ENCODE measurements at places on chromosomes 7 and 10.

DNA sequence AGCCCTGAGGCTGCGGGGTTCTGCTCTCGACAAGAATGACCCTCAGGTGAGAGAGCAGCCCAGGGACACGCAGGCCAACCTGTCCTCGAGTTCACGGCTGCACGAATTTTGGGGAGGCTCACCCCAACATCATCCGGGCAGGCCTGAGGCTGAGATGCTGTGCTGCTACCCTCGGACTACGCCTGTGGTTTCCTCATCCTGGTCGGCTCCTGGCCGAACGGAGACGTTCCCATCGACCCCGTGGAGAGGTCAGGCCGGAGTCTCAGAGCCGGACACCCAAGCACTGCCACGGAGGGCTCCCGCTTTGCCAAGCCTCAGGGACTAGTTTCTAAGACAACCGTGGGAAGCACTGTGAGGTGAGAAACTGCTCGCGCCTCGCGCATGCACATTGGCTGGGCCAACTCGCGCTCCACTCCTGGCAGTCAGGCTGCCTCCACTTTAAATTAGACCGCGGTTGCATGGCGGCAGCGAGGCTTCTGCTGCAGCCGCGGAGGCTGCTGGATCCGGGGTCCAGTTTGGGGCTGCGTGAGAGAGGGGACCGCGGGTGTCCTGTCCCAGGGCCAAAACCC, 203.4 kb downstream of the ZNF716 start:
- DNase-seq, result no peak

DNA sequence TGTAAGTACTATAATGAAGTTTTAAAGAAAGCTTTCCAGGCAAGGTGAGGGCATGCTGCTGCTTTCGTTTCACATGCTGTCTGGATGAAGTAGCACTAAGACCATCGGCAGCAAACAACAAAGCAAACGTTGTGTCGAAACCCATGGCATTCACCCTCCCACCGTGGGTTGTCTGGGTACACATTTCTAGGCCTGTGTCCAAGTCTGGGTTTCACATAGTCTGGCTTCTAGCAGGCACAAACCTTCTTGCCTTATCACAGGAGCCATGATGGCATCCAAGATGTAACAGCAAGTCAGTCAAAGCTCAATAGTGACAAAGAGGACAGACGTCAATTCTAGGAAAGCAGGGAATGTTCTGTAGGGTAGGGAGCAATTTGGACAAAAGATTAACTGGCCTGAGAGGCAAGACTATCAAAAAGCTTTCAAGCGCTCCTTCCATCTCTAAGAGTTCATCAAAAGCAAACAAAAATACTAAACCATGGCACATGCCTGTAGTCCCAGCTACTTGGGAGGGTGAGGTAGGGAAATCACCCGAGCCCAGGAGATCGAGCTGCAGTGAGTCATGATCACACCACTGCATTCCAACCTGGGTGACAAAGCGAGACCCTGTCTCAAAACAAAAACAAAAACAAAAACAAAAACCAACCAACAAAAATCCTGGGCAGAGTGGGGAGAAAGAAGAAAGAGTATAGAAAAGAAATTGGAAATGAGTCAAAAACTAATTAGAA, 42.7 kb downstream of the PAXIP1 start:
- DNase-seq, result no peak

- no peak for DNase-seq
Observed at GRCh38 chr10:70832852-70833528, 17.2 kb downstream of the SGPL1 start.

DNA sequence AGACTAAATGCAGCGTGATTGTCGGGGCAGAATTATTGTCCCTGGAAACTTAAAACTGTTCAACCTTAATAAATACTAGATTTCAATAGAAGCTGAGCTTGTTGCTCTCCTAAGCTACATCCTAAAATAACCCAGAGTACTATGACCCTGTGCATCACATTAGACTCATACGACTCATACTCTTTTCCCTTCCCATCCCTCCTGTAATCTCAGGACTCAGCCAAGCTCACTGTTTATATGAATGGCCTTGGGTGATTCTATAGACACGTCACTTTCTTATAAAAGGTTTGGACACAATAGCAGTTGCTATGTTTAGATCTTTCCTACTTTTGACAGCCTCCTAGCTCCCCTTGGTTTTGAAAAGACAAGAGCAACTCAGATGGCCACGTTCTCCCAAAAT, 17.2 kb downstream of the TCF7L2 start:
- no peak for DNase-seq

- DNase-seq, result no peak
Observed at GRCh38 chr7:29609162-29610037, 45.8 kb downstream of the PRR15 start.

DNA sequence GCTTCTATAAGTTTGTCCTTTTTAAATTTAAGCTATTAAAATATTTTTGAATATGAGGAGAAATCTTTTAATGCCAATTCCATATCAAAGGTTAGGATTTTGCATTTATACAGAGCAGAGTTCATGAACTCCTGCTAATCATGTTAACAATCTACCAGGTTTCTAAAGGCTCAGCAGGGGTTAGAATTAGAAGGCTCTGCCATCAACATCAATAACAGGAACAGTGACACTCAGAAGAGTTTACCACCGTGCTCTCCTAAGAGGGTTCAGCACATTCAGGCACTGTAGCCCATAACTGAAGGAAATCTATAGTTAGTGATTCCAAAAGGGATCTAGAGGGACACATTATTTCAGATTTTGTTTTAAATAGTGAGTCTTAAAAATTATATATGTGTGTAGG, 100.1 kb downstream of the HOXA1 start:
- DNase-seq, result no peak

- no peak for DNase-seq
Observed at GRCh38 chr10:46215426-46215825, 71.4 kb upstream of the ANTXRL start.

- DNase-seq, result no peak
Observed at GRCh38 chr7:159204664-159205063, 60.0 kb upstream of the VIPR2 start.

GRCh38 chr10:6610647-6611046, 30.6 kb upstream of the PRKCQ start:
- DNase-seq, result no peak

DNA sequence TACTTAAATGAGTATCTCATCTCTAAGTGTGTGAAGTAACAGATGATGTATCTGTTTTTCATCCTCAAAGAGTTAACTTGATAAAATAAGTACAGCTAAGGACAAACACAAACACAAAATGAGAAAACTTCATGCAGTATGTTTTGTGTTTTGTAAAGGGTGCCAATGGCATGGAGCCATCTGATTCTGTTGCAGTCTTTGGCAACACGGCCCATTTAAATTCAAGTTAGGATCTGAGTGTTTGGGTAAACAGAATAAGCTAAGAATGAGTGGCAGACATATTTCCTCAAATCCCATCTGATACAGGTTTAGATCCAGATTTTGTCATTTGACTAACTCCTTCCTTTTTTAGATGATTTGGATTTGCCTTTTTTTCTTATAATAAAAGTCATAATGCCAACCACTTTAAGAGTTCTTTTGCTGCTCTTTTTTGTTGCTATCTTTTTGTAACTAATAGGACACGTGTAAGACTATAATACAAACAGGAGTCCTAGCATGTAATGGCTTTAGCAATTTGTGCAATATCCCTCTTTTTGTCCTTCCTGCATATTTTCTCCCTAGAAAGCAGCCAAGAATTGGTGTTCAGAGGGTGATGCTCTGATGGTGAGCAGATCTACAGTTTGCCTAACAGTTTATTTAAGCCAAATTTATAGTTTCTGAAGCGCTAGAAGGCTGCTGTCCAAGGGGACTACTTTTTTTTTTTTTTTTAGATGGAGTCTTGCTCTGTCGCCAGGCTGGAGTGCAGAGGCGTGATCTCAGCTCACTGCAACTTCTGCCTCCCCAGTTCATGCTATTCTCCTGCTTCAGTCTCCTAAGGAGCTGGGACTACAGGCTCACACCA, 18.9 kb upstream of the ACTA2 start:
- DNase-seq, result no peak

DNA sequence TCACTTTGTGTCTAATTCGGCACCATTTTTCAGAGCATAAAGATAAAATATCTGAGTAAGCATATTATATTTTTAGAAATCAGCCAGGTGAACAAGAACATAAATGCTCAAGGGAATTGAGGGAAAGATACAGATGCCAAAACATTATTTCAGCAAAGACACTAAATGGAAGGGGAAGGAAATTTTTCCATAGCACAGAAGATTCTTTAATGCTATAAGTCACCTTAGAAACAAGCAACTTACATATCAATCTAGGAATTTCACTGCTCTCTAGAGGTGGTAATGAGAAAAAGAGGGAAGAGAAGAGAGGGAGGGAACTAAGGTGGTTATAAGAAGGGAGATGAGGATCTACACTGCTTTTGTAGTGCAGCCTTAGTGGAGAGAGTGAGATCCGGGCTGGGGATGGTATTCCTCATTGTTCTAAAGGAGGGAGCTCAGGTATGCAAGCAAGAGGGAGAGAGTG, 20.4 kb downstream of the ZNF365 start:
- DNase-seq, result no peak

DNA sequence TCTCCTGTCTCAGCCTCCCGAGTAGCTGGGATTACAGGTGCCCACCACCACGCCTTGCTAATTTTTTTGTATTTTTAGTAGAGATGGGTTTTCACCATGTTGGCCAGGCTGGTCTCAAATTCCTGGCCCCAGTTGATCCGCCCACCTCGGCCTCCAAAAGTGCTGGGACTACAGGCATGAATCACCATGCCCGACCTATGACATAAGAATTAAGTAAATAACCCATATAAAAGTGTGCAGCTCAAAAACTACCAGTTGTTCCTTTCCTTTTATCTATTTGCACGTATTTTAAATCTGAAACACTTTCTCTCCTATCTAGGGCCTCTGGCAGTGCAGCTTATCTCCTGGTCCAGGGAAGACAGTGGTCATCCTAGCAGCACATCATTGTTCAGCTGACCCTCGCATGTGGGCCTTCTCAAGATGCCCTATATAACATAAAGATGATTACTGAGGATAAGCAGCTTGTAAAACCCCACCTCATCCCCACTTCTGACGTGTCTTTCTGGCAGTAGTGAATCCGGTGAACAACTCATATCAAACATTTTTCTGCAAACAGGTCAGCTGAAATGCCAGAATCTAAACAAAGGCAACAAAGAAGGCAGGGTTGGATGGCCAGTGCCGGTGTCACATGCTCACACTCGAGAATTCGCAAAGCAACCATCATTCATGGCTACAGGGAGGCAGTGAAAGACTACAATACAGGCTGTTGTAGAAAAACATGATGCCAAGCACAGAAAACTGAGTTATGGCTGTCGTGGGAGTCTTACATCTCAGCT, 36.0 kb upstream of the KCNIP2 start:
- no peak for DNase-seq

DNA sequence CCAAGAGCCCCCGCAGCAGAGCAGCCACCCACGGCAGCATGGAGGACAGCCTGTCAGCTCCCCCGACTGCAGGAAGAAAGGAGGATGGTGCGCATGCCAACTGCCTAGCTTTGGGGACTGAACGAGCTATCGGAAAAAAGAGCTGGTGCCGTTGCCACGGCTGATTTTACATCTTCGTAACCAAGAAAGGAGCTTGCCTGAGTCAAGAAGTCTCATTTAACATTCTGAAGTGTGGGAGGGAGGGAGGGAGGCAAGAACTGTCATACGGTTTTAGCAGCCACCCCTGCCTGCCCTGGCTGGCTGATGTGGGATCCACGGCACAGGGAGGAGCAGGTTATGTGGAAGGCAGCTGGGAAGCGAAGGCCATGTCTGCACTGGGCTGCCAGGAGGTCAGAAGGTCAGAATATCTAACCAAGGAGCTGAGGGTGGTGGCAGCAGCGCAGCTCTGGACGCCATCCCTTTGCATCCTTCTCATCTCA, 74.7 kb upstream of the CAMK2B start:
- DNase-seq, result no peak

DNA sequence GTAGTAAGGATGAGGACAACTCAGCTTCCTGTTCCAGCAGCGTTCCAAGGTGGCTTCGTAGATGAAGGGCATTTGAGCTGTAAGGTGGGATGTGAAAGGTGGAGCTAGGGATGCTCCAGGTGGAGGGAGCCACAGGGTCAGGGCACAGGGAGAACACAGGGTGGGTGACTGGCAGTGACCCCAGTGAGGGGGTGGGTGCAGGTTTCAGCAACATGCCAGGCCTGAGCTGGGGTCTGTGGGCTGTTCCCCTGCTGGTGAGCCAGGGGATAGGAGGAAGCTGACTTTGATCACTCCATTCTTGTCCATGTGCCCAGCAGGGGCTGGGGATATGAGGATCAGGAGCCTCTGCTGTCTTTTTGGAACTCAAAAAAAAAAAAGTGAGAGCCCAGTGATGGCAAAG, 33.2 kb downstream of the CDH23 start:
- DNase-seq, result no peak

DNA sequence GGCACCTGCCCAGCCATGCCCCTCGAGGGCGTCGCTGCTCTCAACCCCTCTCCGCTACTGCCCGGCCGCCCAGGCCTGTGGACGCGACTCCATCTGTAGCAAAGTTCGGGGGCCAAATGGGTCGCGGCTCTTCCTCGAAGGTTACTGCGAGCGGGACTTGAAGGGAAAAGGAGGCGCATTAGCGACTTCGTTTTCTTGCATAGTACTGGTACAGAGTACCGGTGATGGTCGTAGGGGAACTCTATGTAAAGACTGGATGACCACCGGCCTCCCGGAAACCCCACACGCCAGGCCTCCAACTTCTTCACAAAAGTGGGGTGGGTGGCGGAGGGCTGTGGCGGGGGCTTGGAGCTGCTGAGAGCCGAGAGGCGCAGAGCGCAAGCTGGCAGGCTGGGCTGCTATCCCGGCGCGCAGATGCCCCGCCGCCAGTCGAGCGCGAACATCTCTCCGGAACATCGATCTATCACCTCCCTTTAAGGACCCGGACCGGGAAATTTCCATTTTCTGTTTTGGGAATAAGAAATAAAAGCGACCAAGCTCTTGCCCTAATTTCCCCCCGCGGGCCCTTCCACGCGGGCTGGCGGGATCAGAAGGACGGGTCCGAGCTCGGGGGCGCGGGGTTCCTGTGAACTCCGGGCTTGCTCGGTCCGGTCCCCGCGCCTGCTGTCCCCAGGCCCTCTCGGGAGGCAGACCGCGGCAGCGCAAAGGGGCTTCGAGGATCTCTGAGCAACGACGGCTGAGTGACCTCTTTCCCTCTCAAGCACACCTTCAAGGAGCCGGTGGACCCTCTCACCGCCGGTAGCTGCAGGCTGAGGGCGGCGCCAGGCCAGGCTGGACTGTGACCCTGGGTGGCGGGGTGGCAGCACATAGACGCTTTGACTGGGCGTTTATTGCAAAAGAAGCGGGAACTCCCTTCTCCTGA, 12.2 kb upstream of the FEZF1 start:
- DNase-seq, result no peak

DNA sequence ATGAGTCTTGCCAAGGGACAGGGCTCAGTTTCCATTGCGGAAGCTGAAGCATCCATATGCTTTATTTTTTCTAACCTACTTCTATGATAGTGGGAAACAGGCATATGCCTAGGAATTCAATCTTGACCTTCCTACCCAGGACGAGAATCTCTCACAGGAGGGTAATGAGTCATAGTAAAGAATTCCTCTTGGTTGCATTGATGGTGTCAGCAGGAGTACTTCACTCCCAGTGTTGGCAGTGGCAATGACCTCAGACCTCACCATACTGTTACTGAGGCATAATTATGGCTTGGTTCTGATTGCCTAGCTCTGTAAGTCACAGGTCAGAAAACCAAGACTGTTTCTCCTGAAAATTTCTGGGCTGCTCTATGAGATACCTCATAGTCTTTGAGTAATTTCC, 552.9 kb downstream of the ARL4A start:
- no peak for DNase-seq

Measured in left ventricle myocardium inferior (tissue), 1 donor.